ENCODE measurements at places on chromosomes 4 and X.

GRCh38 chr4:182574706-182575105 lies 331.5 kb downstream of the TENM3 start:
- DNase-seq = no peak

DNA sequence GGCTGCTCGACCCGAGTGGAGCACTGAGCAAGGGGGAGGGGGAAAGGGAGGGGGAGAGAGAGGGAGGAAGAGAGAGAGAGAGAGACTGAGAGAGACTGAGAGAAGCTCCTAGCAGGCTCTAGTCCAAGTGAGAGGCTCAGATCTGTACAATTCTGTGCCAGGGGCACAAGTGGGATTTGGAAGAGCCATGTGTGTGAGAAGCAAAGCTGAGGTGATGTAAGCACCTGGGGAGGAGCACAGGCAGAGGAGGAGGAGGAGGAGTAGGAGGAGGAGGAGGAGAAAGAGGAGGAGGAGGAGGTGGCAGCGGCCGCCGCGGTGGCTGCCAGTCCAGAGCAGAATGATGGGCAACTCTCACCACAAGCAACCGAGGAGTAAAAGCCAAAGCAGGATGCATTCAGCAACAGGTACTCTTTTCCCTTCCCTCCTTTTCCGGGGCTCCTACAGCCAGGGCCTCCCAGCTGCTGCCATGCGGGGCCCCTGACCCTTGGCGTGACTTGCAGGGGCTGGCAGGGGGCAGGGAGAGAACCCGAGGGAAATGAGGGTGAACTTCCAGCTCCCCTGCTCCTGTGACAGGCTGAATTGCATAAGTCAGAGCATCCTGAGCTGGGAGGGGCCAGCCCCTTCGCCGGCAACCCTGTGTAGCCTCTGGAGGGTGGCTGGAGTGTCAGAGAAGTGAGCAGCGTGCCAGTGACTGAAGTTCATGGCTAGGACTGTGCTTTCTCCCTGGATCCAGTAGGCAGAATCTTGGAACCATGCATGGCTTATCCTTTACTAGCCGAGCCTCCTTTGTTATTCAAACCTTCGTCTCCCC lies 62.2 kb downstream of the RTL5 start:
- no peak for DNase-seq

DNA sequence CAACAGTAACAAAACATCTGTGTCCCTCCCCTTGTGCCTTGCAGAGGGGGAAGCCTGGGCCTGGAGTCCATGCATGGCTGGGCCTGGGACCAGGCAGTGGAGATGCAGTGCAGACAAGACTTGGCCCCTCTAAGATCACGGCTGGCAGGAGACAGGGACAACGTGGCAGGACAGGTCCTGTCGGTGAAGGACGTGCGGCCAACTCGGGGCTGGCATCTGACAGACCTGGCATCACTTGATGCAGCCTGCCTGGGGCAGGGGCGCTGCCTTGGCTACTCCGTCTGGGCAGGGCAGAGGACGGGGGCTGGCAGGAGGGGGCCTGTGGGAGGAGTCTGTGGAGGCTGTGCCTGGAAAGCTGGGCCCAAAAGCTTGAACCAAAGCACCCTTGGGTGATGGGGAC lies 112.1 kb downstream of the CPZ start:
- DNase-seq = peak; percentile 6

- no peak for DNase-seq
Measured at GRCh38 chr4:178142724-178143123, 700.5 kb upstream of the AGA start.

GRCh38 chr4:6342530-6343293 lies 73.1 kb downstream of the WFS1 start:
- no peak for DNase-seq

DNA sequence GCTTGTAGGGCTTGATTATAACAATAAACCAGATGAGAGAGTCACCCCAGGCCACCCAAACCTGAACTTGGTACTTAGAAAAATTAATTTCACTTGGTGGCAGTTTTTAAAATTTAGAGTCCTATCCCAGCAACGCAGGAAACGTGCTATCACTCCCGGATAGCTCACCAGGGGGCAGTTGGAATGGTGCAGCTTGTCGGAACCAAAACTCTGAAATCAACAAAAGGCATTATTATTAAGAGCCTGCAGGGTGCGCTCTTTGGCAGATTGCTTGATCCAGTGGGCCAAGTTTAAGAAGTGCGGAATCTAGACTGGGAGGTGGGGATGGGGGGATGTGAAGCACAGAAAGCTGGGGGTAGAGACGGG lies 2.4 kb downstream of the FRAS1 start:
- DNase-seq = peak; percentile 53

DNA sequence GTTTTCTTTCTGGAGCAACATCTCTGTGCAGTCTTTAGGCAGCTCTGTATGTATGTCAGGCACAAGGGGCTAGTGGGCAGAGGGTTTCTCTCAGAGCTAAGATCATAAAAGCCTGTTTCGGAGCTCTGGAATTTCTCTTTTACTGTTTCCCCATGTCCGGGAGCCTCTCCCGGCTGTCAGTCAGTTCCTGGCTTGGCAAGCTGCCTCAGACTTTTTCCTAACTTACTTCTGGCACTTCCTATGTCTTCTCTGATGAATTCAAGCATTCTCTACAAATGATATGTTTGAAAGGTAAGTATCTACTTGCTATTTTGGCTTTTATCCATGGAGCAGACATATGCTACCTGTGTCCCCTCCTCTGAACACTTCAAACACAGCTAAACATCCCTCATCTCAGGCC lies 129.3 kb upstream of the PGRMC2 start:
- no peak for DNase-seq

DNA sequence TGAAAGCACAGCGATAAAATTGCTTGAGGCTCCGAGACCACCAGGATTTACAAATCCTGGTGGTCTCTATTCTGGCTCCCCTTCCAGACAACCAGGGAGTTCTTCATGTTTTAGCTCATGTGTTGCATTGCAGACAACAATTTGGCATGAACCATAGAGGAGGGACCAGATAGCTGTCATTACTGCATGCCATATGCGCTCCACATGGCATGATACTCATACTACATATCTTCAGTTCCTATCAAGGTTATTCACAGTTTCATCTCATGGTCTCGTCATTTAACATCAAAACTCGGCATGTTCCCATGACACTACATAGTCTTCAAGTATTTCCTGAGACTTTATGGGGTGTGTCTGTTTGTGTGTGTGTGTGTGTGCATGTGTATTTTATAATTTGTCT lies 220.3 kb downstream of the OR13H1 start:
- no peak for DNase-seq

DNA sequence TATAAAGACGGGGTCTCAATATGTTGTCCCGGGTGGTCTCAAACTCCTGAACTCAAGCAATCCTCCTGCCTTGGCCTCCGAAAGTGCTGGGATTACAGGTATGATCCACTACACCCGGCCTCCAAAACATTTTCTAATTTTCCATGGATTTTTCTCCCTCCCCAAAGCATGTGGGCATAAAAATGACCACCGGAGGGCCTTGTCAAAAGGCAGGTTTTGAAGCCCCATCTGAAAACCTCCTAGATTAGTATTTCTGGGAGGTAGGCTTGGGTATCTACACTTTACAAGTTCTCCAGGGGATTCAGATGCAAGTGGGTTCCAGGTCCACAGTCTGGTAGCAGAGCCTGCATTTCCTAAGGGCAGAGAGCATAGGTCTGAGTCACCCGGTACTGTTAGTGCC lies 1.4 kb upstream of the GPR173 start:
- DNase-seq = no peak

GRCh38 chrX:57583477-57583876 lies 8.3 kb upstream of the ZXDB start:
- DNase-seq = no peak

DNA sequence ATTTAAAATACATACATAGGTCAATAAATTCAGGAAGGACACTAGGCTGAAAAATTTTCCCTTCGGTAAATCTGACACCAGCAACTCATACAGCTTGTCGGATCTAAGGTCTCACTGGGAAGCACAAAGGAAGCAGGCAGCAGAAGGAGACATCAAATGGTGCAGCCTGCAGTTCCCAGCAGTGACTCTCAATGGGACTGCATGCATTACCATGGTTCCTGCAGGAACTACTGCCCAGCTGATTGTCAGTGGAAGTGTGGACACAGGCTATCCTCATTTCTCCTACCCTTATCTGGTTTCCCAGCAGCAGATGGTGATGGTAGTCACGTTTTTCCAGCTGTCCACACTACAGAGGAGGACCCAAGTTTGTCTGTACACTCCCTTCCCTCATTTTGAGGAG lies 113.3 kb downstream of the PPP1R2C start:
- DNase-seq = no peak

DNA sequence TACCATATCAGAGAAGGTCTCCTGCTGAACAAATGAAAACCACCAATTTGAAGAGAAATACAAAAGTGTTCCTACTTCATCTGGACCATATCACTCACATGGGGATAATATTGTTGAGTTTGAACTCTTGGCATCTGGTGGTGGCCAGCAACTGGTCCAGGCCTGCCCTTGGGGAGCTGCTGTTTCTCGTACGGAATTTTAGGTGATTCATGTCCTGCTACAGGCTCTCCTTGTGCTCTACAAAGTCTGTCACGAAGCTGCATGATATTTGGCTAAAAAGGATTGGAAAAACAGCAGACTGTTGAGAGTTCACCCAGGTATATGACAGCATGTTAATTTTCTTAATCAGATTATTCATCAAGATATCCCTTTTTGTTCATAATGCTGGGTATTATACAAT lies 42.2 kb downstream of the SEC31A start:
- no peak for DNase-seq

GRCh38 chrX:32514986-32515385 lies 696.4 kb downstream of the DMD start:
- DNase-seq = no peak

DNA sequence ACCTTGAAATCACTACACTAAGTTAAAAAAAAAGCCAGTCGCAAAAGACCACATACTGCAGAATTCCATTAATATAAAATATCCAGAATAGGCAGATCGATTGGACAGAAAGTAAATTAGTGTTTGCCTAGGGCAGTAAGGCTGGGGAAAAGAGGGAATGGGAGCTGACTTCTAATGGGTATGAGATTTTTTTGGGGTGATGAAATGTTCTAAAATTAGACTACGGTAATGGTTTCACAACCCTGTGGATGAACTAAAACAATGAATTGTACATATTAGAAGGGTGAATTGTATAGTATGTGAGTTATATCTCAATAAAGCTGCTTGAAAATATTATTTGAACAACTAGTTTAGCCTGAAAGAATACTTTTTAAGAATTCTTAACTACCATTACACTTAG lies 6.7 kb upstream of the GPRIN3 start:
- no peak for DNase-seq

DNA sequence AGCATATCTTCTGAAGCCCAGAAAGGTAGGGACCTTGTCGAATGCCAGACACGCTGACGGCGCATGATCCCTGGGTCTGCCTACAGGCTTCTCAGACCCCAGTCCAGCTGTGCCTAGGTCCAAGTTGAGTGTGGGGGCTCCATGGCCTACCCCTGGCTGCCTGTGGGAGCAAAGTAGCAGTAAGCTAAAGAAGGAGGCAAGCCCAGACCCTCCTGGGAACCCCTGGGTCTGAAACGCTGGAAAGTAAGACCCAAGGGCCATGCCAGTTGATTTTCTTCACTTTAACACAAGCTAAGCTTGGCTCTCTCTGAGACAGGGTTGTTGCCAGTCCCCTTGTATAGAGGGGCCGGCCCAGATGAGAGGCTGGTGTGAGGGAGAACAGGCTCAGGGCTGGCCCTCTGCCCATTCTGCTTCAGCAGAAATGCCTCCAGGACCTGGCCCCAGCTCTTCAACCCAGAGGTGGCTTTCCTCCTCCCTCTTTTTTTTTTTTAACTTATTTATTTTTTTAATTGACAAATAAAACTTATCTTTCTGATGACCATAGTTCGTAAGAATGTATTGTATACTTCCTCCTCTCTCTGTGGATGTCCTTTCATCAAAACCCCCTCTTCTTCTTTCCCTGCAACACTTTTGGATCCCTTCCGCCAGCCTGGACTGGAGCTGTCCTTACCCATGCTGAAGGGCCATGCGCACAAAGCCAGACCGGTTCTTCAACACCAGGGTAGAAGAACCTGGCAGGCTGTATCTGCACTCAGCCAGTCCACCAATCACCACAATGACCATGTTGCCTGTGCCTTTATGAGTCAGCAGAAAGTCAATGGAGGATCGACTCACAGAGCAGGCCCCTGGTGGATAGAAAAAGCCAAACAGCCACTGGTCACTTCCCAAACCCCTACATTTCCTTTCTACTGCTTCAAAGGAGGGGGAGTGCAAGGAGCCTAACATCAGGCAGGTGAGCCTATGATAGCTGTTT lies 7.1 kb downstream of the AWAT2 start:
- DNase-seq = no peak

DNA sequence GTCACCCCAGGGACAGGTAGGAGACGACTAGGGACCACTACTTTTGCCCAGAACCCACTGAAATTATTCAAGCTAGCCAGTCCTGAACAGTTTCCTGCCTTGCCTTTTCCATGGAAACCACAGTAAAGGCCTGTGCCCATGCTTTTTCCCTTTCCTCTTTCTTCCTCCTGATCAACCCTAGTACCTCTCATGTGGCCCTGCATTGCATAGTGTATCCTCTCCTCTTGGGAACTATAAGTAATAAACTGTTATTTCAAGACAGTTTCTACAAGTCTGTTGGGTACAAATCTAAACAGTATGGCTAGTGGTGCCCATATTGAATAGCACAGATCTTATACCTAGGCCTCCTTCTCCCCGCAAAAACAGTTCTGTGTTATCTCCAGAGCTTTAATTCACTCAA lies 14.5 kb downstream of the CISD2 start:
- no peak for DNase-seq

DNA sequence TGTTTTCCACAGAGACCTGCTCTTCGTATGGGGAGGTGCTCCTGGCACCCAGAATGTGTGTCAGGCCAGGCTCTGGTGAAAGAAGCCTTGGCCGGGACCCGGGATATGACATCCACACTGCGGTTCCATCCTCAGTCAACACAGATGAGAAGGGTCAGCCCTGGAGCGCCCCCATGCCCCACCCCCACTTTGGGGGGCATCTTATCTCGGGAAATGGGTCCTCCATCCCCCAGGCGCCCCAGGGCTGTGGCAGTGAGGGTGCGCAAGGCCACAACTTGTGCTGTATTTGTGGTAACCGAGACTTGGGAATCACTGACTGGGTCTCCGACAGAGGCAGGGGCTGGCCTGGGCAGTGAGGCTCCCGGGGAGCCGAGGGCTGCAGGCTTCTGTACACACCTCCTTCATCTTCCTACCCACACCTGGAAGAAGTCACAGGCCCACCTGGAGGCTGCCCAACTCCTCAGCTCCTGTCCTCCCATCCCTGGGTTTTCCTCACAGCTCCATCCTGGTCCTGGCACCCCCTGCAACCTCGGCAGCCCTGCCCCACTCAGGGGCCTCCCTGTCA lies 8.0 kb downstream of the CFAP99 start:
- no peak for DNase-seq

- no peak for DNase-seq
Measured at GRCh38 chr4:150389896-150390530, 191.9 kb upstream of the MAB21L2 start.

DNA sequence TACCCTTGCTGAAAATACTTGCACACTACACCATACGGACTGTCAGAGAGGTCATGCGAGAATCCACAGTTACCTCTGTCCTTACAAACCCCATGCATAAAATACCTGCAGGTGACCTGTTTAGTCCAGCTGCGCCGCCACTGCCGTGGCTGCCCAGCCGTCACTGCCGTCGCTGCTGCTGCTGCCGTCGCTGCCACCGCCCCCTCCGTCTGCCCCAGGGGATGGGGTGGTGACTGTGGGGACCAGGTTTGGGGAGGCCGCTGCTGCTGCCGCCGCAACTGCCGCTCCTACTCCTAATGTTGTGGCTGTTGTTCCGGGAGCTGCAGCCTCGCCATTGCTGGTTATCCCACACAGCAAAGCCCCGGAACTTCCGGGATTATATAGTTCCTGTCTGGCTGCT lies 141.8 kb upstream of the ZCCHC13 start:
- DNase-seq = no peak
